K562 (cell line): ENCODE measurements at places on chromosomes 7 and 10. TPM values are rescaled to one million over a fixed set of nuclear protein-coding genes. Genes with fewer than 3 reads are reported as not detected.

- H3K4me3 ChIP-seq: no peak overlapping the region
- H3K4me1 ChIP-seq: no peaks in the 10 kb centered on the region
- peaks cover 33% of the 10 kb centered on the region for H3K27me3 ChIP-seq
- H3K36me3 ChIP-seq: no peaks in the 10 kb centered on the region
- no peak overlapping the region for H3K27ac ChIP-seq
These were observed 298.9 kb downstream of the DNAJB6 start for GRCh38 chr7:157635669-157636068.

DNA sequence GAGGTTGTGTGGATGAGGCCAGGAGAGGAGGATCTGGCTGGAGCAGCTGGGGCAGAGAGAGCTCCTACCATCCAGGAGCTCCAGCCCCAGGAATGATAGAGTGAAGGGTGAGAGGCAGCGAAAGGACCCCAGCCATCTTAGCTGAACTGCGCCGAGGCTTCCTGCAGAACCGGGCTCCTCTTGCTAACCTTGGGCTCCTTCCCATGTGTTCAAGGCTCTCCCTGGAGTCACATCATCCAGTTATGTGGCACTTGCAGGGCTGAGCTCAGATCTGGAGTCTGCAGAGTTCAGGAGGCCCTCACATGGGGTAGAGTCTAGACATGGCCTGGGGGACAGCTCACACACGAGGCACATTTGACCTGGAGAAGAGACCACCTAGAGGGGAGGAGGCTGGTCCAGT is 225.0 kb upstream of the ZNF32 start:
- no peaks in the 10 kb centered on the region for H3K4me1 ChIP-seq
- H3K27me3 ChIP-seq: peaks cover 16% of the 10 kb centered on the region
- no peak for DNase-seq
- no peaks in the 10 kb centered on the region for H3K36me3 ChIP-seq

DNA sequence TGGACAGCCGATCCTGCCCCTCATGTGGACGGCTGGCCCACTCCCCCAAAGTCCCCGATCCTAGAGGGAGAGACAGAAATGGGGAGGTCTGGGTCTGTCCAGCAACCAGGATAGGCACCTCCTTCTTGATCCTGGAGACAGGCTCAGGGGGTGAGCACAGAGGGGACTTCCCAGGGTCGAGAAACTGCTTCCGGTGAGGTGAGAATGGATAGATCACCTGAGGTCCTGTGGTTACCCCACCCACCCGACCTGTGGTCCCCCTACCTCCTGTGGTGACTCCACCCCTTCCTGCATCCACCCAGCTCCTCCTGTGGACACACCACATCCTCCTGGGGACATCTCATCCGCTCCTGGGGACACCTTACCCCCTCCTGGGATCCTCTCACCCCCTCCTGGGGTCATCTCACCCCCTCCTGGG is 27.4 kb upstream of the RASGEF1A start:
- peaks cover 2% of the 10 kb centered on the region; the same call in 2 of the 3 replicates for H3K27me3 ChIP-seq
- H3K4me1 ChIP-seq: no peaks in the 10 kb centered on the region
- no peak overlapping the region for H3K27ac ChIP-seq
- H3K4me3 ChIP-seq: no peak overlapping the region

- H3K36me3 ChIP-seq: no peaks in the 10 kb centered on the region
- no peak overlapping the region for H3K4me3 ChIP-seq
- peaks cover 53% of the 10 kb centered on the region for H3K27me3 ChIP-seq
- DNase-seq: no peak
These were observed 1.1 kb upstream of the TNS3 start for GRCh38 chr7:47582764-47583738.

DNA sequence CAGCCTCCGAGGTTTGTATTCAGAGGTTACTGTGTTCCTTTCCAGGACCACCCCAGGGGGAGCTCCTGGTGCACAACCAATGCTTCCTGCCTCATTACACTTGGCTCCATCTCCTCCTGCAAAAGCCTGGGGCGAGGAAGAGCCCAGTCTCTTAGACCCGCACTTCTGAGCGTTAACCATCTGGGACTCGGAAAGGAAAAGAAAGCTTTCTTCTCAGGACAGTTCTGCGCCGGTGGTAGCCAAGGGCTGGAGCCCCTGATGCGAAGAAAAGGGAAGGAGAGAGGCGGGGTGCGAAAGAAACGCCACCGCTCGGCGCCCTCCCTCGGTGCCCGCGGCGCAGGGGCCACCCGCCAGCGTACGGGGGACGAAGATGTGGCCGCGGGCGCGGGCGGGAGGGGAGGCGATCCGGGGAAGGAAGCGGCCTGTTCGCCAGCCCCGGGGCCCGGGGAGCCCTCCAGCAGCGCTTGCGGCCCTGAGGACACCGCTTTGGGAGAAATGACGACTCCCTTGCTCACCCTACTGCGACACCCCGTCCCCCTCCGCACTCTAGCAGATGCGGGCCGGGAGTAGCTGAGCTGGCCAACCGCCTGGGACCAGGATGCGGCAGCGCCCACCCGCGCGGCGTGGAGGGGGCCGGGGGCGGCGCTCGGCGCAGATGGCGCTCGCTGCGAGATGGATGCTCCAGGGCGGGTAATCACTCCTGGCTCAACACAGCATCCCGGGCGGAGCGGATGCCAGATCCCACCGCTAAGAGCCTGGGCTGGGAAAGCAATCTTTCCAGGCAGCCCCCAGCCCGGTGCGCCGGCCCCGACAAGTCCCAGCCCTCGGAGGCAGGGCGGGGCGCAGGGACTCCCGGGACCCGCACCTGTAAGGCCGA is 1.3 kb downstream of the NRCAM start:
- DNase-seq: no peak
- H3K27me3 ChIP-seq: peaks cover 33% of the 10 kb centered on the region
- no peaks in the 10 kb centered on the region for H3K4me1 ChIP-seq
- no peaks in the 10 kb centered on the region for H3K36me3 ChIP-seq

ATOH7 gene
- total RNA-seq: not detected in 2 replicates

DNA sequence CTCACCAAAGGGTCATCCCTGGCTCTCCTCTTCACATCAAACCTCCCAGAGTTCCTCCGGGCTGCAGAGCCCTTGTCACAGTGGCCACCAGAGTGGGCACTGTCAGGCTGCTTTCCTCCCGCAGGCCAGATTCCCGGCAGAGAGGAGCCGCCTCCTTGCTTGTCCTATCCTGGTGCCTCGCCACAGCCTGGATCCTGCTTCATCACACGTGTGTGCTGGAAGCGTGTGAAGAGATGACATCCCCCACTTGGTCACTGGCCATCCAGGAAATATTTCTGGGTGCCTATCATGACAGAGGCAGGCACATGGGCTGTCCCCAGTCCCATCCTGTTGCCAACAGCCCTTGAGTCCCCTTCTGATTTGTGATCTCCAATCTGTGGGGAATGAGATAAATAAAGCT is 15.0 kb downstream of the INSIG1 start:
- H3K4me3 ChIP-seq: no peak overlapping the region
- no peak overlapping the region for H3K27ac ChIP-seq
- H3K4me1 ChIP-seq: peaks cover 20% of the 10 kb centered on the region
- H3K36me3 ChIP-seq: peaks cover 30% of the 10 kb centered on the region

- no peak overlapping the region for H3K4me3 ChIP-seq
- DNase-seq: no peak
- H3K27me3 ChIP-seq: peaks cover 11% of the 10 kb centered on the region
- H3K27ac ChIP-seq: no peak overlapping the region
These were observed 15.6 kb downstream of the FOXL3 start for GRCh38 chr7:305410-306151.

DNA sequence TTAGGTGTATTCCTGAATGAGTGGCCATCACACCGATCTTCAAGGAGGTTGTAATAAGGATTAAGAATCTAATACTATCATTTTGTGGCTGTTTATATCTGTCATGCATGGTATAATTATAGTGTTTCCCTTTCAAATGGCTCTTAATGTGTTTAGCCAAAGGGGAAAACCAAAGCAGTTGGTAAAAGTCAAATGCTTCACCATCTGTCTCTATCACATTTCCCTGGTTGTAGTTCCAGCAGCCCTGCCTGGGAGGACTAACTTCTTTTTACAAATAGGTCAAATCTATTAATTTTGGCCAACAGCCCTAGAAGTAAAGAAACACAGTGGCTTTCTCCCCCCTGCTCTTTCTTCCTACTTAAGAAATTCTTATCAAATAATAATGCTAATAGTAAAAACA is 56.7 kb downstream of the ZNF365 start:
- H3K27ac ChIP-seq: no peak overlapping the region
- H3K4me3 ChIP-seq: no peak overlapping the region
- H3K4me1 ChIP-seq: no peaks in the 10 kb centered on the region
- H3K36me3 ChIP-seq: no peaks in the 10 kb centered on the region
- no peaks in the 10 kb centered on the region for H3K27me3 ChIP-seq

- H3K36me3 ChIP-seq: no peaks in the 10 kb centered on the region
- no peak overlapping the region for H3K27ac ChIP-seq
- DNase-seq: no peak
- H3K27me3 ChIP-seq: no peaks in the 10 kb centered on the region
- no peak overlapping the region for H3K4me3 ChIP-seq
These were observed 204.4 kb upstream of the TMEM72 start for GRCh38 chr10:44706745-44707144.

DNTT gene
- not detected in 2 replicates for total RNA-seq

TSPAN15 gene
- 0.53 and 0.83 TPM in 2 replicates for total RNA-seq

- no peak for DNase-seq
- H3K27ac ChIP-seq: no peak overlapping the region
- H3K4me1 ChIP-seq: peaks cover 11% of the 10 kb centered on the region; the same call in 1 of the 2 replicates
- 0 out of 2 replicates have a peak, but pooled peaks cover 11% of the 10 kb centered on the region for H3K27me3 ChIP-seq
- no peaks in the 10 kb centered on the region for H3K36me3 ChIP-seq
- H3K4me3 ChIP-seq: no peak overlapping the region
These were observed 12.3 kb upstream of the TSPAN14 start for GRCh38 chr10:80441831-80442230.

DNA sequence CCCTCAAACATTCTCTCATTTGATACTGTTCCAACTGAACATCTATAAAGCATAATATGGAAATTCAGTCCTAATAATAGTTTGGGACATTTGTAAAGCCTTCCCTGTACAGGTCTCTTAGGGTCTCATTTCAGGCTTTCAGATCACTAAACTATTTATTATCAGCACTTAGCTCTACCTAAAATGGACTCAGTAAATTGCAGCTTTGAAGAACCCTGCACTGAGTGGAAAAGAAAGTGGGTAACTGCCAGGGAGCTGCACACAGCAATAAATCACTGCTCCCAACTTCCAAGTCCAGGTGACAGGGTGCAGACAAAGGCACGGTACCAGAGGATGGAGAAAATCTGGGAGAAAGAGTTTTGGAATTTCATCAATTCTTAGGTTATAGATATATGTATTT is 164.9 kb upstream of the AOAH start:
- H3K27ac ChIP-seq: no peak overlapping the region
- H3K4me1 ChIP-seq: no peaks in the 10 kb centered on the region
- H3K27me3 ChIP-seq: no peaks in the 10 kb centered on the region
- H3K36me3 ChIP-seq: no peaks in the 10 kb centered on the region
- H3K4me3 ChIP-seq: no peak overlapping the region

DNA sequence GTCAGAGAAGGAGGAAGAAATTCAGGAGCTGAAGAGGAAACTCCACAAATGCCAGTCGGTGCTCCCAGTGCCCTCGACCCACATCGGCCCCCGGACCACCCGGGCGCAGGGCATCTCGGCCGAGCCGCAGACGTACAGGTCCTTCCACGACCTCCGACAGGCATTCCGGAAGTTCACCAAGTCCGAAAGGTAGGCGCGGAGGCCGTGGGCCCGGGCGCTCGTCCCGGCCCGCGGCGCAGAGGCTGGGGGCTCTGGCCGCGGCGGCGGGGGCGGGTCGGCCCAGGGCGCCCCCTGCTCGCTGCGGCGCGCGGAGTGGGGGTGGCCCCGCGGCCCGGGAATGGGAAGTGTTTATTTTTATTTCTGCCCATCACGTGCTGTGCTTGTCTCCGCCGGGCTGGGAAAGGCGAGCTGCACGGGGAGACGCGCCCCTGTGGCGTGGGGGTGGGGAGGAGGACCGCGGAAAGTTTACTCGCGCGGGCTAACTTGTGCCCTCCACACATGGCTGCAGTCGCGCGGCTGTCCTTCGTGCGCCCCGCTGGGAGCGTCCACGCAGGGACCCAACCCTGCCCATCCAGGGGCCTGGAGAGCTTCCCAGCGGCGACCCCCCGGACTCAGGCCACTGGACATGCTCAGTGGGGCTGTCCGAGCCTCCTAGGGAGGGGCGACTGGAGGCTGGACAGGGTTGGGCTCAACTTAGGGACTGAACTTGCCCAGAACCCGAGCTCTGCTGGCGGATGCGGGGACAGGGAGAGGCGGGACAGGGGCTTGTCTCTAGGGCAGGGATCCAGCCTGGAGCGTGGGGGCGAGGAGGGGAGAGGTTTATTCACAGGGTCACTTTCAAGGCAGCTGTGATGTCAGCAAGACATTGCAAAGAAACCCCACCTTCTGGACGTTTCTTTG is 82.6 kb upstream of the PRKG1 start:
- no peak overlapping the region for H3K4me3 ChIP-seq
- peaks cover 19% of the 10 kb centered on the region for H3K27me3 ChIP-seq
- no peak overlapping the region for H3K27ac ChIP-seq
- DNase-seq: no peak

GDF2 gene
- 0.11 and 0.27 TPM in 2 replicates for total RNA-seq

PIK3AP1 gene
- 1.4 TPM in 2 replicates for total RNA-seq
